ENCODE measurements at places on chromosomes 5 and 9.

- no peak for DNase-seq
Measured at GRCh38 chr9:2838371-2839000, 5.4 kb downstream of the PUM3 start.

- DNase-seq = no peak
Measured at GRCh38 chr5:8522646-8523045, 653.7 kb downstream of the MTRR start.

GRCh38 chr5:100517301-100517974 lies 17.7 kb upstream of the FAM174A start:
- no peak for DNase-seq

- DNase-seq = no peak
Measured at GRCh38 chr9:32581512-32582143, 8.7 kb upstream of the NDUFB6 start.

- no peak for DNase-seq
Measured at GRCh38 chr9:131854896-131855613, 115.2 kb upstream of the RAPGEF1 start.

GRCh38 chr5:20114526-20114925 lies 126.5 kb upstream of the CDH18 start:
- DNase-seq = no peak

GRCh38 chr5:172420235-172420939 lies 33.9 kb downstream of the SH3PXD2B start:
- DNase-seq = no peak

GRCh38 chr9:111965566-111966019 lies 69.0 kb downstream of the UGCG start:
- no peak for DNase-seq

GRCh38 chr5:178363501-178364325 lies 131.1 kb upstream of the PHYKPL start:
- DNase-seq = no peak

GRCh38 chr5:136629125-136629792 lies 263.9 kb upstream of the TRPC7 start:
- DNase-seq = no peak

GRCh38 chr5:34574936-34575467 lies 81.1 kb upstream of the RAI14 start:
- DNase-seq = no peak

- DNase-seq = no peak
Measured at GRCh38 chr5:54930736-54931135, 54.7 kb downstream of the ESM1 start.

GRCh38 chr5:54702470-54702869 lies 184.9 kb downstream of the SNX18 start:
- no peak for DNase-seq

- no peak for DNase-seq
Measured at GRCh38 chr9:76302947-76303550, 91.2 kb downstream of the RFK start.

- DNase-seq = no peak
Measured at GRCh38 chr9:105251733-105252404, 7.4 kb downstream of the SLC44A1 start.

- DNase-seq = no peak
Measured at GRCh38 chr9:132372177-132373095, 17.6 kb upstream of the SETX start.

- no peak for DNase-seq
Measured at GRCh38 chr9:97316904-97317303, 9.4 kb downstream of the CCDC180 start.

GRCh38 chr9:113387560-113388230 lies 10.9 kb upstream of the HDHD3 start:
- DNase-seq = no peak

GRCh38 chr9:72274916-72275315 lies 90.1 kb downstream of the ZFAND5 start:
- no peak for DNase-seq

GRCh38 chr5:125558466-125558865 lies 812.0 kb upstream of the ZNF608 start:
- DNase-seq = no peak
